CD8-positive, alpha-beta T cell (primary cell): ENCODE measurements at places on chromosomes 13 and 19.

- no peak for DNase-seq
These were observed 173.9 kb downstream of the FLT1 start for GRCh38 chr13:28320884-28321574.

GRCh38 chr19:31126236-31126635 is 223.0 kb downstream of the TSHZ3 start:
- no peak for DNase-seq

- DNase-seq: no peak
These were observed 110.9 kb downstream of the IER2 start for GRCh38 chr19:13260883-13261653.

GRCh38 chr19:13965926-13966683 is 13.8 kb downstream of the DCAF15 start:
- DNase-seq: no peak

- DNase-seq: no peak
These were observed 160.5 kb downstream of the TM9SF2 start for GRCh38 chr13:99661791-99662190.

- no peak for DNase-seq
These were observed 2.6 kb downstream of the TUBA3C start for GRCh38 chr13:19178901-19179593.

DNA sequence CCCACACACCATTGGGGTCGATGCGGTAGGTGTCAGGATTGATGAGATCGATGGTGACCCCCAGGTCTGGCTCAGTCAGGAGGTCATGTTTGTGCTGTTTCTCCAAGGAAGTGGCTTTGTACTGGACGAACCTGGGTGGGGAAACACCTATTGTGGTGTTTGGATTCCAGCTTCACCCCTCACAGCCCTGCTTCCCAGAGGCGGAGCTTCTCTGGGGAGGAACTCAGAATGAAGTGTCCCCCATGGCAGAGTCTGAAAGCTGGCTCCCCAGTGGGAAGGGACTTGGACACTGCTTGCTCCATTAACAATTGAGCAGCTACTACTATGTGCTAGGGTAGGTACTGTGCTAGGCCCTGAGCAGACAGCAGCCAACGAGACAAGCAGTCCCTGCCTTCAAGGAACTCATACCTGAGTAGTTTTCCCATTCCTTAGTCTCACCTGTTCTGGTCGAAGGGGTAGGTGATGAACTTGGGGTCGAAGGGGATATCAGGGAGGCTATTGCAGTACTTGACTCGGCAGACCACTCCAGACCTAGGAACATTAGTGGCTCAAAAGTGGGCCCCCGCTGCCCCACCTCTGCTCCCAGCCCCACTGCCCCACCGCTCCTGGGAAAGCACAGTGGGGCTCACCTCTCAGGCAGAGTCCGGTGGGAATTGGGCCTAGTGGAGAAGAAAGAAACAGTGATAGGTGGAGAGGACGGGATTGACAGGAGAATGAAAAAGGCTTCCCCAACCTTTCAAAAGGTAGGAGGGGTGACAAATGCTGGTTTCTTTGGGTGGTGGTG is 1.1 kb downstream of the PAF1 start:
- no peak for DNase-seq

DNA sequence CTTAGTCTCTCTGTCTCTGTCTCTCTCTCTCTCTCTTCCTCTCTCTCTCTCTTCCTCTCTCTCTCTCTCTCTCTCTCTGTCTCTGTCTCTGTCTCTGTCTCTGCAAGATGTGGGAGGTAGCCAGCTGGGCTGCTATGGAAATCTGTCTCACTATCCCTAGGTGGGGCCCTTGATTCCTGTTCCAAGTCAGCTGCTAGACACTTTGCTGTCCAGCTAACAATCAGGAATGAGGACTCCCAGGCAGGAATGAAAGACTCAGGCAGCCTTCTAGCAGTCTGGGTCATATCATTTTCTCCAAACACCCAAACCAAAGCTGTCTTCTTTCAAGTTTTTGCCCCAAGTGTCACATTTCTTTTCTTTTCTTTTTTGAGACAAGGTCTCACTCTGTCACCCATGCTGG is 23.2 kb downstream of the CATSPERD start:
- no peak for DNase-seq

DNA sequence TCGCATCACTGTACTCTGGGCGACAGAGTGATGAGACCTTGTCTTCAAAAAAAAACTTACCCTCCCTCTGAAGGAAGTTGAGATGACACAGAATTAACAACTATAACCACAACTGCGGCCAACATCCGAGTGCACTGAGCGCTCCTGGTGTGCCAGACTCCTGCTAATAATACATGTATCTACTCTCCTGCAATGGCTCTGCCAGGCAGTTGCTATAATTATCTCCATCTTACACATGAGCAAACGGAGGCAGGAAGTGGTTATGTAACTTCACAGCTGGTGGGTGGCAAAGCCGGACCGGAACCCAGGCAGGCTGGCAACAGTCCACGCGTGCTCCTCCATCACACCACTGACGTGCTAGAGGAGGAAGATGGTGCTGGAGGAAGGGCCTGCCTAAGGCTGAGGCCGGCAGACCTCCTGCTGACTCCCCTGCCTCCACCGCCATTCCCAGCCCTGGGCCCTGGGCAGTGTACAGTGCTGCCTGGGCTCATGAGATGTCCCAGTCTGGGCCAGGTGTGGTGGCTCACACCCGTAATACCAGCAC is 12.6 kb downstream of the XRCC1 start:
- peak; percentile 93 for DNase-seq

- no peak for DNase-seq
These were observed 284.2 kb upstream of the DACH1 start for GRCh38 chr13:72151241-72151640.

DNA sequence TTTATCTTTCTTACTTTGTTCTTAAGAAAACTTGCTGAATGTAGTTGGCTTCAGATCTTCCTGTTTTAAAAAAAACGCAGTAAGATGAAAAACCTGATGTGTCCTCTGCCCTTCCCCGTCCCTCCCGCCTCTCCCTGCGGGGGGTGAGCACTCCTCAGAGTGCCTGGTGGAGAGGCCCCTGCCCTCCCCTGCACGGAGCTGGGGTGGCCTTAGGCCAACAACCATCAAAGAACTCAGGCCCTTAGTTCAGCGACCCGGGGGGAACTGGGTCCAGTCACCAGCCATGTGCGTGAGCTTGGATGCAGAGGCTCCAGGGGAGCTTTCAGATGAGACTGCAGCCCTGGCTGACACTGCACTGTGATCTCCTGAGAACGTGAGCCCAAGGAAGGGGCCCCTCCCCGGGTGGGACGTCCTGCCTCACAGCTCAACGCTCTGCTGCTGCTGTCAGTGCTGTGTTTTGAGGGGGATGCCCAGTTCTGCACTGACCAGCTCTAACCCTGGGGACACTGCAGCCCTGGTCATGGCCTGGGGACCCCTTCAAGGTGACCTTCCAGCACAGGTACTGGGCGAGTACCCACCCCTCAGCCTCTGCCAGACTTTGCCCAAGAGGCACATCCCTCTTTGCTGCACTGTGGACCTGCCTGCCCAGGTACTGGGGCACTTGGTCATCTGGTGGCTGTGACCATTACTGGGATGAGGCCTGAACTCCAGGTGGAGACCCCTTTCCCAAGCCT is 42.7 kb downstream of the ANKRD10 start:
- no peak for DNase-seq

DNA sequence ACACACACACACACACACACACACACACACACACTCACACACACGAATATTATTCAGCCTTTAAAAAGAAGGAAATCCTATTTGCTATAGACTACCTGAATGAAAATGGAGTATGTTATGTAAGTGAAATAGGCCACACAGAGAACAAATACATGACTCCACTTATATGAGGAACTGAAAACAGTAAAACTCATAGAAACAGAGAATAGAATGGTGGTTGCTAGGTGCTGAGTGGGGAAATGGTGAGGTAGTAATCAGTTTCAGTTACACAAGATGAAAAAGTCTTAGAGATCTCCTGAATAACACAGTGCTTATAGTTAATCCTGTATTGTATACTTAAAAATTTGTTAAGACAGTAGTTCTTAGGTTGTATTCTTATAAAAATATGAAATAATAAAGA is 8.2 kb downstream of the ZNF677 start:
- no peak for DNase-seq

GRCh38 chr19:4816202-4816949 is 15.1 kb downstream of the TICAM1 start:
- DNase-seq: no peak

GRCh38 chr19:38831142-38831605 is 420 bp downstream of the ECH1 start:
- DNase-seq: no peak

DNA sequence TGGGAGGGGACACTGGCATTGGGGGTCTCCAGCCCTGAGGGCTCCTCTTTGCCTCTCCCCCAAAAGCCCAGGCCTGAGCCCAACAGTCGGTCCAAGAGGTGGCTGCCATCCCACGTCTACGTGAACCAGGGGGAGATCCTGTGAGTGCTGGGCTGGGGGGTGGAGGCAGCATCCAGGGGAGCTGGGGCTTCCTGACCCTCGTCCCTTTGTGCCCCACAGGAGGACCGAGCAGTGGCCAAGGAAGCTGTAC is 6.8 kb downstream of the PTOV1 start:
- DNase-seq: no peak

GRCh38 chr19:38201731-38202130 is 22.3 kb downstream of the DPF1 start:
- DNase-seq: no peak

DNA sequence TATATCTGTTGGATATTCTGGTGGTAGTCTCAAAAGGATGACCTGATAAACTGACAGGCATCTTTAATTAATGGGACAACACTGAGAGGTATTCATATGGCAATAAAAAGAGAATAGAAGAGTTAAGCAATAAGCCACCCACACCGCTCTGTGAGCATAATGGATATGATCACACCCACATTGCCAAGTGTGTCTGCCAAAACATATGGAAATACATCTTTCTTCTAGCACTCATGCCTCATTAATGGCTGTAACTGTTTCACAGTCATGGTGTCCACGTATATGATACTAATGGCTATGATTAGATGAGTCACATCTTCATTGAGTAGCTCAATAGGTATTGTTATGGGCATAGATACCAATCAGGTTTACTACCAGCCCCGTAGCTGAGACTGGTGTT is 13.1 kb downstream of the IGFL3 start:
- no peak for DNase-seq

DNA sequence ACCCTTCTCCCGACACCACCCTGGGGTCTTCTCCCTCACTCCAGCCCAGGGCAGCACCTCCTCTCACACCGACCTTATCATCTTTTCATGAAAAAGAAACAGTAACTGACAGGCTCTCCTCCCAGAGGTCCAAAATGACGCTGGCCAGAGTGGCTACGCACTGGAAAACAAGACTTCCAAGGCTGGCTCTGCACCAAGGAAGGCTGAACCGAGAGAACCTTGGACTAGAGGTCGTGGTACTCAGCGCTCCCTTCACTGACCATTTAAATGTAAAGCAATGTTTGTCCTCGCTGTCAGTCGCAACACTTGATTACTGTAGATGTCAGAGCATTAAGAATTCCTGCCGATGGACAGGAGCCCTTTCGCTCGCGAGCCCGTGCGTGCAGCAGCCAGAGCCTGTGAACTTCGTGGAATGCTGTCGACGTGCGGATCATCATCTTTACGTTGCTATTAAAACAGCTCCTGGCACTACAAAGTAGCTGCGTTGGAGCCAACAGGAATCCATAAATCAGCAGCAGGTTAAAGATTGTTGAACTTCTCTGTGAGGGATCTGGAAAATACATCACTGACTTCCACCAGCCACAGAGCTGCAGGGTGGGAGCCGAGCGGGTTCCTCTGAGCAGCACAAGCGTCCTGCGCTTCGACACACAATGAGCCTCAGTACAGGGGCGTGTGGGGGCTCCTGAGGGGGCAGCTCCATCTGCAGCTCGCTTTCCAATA is 125.5 kb upstream of the MCF2L start:
- DNase-seq: no peak

- DNase-seq: no peak
These were observed 290.2 kb downstream of the IRS2 start for GRCh38 chr13:109496216-109496615.

GRCh38 chr13:22050951-22051563 is 380.2 kb downstream of the FGF9 start:
- DNase-seq: no peak

GRCh38 chr19:3024509-3024869 is 4.6 kb downstream of the TLE2 start:
- no peak for DNase-seq

GRCh38 chr19:55304279-55304978 is 20.6 kb downstream of the BRSK1 start:
- DNase-seq: no peak

- DNase-seq: no peak
These were observed 6.8 kb upstream of the ZNF324 start for GRCh38 chr19:58460039-58460438.
